Activated CD4-positive, alpha-beta T cell treated with anti-CD3 and anti-CD28 coated beads, Interleukin-2, amount 10 ng/mL, durations not matched to agents 7 days and 5 days (primary cell): ENCODE measurements at places on chromosomes 1 and 21. TPM values are rescaled to one million over a fixed set of nuclear protein-coding genes. Genes with fewer than 3 reads are reported as not detected.

DNA sequence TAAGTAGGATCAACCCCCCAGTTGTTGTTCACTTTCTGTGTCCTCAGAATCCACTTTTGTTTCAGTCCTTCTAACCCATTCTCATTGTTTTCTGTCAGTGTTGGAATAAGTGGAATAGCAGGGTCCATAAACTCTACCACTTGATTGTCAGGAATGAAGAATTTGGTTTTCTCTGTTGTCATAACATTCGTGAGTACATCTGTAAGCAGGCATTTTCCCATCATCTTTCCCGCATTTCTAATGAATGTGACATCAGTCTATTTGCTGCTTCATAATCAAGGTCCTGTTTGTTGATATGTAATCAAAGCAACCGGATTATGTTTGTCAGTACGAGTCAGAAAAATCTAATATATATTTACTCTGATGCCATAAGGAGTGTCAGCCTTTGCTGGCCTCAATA is 147.1 kb downstream of the KIF26B start:
- no peak for DNase-seq

DNA sequence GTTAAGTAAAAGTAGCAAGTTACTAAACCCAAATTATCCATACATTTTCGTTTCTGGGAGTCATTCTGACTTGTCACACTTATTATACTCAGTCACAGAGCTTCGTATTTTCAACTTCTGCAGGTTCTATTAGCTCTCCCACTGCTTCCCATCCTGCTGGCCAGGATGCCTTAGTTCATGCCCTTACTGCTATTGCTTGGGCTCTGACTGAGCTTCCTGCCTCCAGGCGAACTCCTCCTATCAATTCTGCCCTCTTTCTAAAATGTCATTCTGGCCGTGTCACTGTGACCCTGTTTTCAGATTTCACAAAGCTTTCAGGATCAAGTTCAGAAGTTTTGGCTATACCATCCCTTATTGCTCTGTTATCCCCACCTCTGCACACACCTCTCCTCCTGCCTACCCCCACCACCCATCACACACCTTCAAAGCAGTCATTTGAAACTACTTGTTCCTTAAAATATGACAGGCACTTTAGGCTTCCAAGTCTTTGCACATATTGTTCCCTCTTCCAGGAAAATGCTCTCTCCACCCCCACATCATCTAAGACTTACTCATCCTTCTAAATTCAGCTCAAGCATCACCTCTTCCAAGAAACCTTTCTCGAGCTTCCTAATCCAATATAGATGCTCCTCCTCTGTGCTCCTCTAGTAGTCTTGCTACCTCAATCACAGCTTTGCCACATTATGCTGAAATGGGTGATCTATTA is 278.0 kb downstream of the BRINP2 start:
- no peak for DNase-seq

DNA sequence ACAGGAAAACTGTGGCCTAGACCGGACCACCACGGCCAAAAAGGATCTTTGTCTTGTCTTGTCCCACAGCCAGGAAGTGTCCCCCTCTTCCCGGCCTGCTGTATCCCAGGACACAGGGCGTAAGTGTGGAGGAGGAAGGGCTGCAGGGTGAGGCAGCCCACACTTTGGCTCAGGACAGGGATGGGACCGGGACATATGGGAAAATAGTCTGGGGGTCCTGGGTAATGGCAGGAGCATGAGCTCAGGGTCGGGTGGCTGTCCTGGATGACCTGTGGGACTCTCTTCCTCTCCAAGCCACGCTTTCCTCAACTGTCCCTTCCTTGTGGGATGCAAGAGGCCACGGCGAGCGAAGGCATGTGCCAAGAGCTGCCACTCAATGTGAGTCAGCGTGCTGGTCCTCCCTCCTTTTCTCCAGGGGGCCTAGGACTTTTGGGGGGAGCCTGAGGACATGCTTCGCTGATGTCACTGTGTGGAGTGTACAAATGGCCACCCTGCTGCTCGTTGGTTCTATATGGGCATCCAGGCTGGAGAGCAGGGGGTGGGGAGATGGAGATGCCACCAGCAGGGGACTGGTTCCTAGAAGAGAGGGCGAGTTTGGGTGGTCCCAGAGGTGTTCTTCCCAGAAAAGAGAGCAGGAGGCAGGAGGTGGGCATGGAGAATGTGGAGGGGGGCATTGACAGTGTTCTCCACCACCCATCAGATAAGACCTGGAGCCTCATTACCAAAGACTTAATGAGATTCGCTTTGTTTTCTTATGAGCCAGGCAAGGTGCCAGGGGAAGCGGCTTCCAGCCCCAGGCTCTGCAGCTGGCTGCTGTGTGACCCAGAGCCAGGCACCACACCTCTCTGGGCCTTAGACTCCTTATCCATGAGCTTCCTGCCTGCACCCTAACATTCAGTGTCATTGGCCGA is 11.5 kb upstream of the PADI1 start:
- DNase-seq, result no peak

- no peak for DNase-seq
Observed at GRCh38 chr1:150720703-150721102, at the start of gene HORMAD1. Gene HORMAD1, minus strand, starts transcription at chr1:150720895. Its CDS starts 1,390 bp downstream, at chr1:150719505.

GRCh38 chr1:177043597-177043996 is 120.9 kb downstream of the ASTN1 start:
- DNase-seq, result no peak

- DNase-seq, result no peak
Observed at GRCh38 chr1:8863138-8863537, 15.3 kb downstream of the ENO1 start.

DNA sequence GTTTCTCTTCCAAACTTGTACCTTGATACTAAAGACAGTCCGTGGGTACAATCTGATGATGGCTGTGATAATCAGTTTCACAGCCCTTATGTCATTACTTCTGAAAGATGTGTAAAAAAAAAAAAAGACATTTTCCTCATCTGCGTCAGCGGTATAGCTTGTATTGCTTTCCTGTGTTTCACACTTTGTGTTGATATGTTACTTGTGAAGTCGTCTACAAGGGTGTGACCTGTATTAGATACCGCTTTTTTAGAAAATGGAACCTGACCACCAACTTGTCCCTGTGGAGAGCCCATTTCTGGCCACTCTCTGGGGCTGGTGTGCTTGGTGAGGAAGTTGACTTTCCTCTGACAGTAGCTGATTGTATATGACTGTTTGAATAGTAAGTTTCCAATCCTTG is 50.5 kb downstream of the PEX14 start:
- DNase-seq, result no peak

GRCh38 chr1:235244974-235245592 is 82.9 kb downstream of the ARID4B start:
- DNase-seq, result no peak

DNA sequence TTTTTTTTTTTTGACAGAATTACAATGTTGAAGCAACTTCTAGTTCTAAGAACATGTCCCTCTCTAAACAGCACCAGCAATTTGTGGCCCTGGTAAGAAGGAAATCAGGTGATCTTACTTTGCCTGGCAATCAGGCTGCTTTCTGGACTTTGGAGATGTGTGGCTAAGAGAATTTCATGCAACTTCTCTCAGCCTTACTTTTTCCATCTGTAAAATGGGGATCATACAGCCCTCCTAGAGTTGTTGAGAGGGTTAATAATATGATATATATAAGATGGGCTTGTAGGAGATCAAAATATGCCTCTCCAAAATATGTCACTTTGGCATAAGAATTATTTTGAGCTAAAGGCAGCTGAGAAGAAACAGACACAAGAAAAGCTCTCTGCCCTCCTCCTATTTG is 92.0 kb downstream of the SLC25A24 start:
- DNase-seq, result no peak

DNA sequence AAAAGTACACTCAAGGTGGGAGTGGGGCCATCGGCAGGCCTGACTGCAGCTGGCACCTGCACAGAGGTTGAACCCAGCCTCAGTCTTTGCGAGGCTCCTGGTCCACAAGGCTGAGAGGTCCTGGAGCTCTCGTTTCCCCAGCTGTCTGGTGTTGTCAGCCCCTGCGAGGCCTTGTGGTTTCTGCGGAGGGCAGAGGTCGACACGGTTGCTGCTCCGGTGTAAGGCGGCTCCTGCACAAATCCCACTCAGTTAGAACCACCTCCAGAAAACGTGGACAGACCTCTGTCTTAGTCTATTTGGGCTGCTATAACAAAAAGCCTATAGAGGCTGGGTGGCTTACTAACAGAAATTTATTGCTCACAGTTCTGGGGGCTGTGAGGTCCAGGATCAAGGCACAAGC is 5.8 kb downstream of the KIAA1614 start:
- no peak for DNase-seq

- peak; percentile 12 for DNase-seq
Observed at GRCh38 chr21:42291751-42292562, 23.3 kb downstream of the TFF3 start.

DNA sequence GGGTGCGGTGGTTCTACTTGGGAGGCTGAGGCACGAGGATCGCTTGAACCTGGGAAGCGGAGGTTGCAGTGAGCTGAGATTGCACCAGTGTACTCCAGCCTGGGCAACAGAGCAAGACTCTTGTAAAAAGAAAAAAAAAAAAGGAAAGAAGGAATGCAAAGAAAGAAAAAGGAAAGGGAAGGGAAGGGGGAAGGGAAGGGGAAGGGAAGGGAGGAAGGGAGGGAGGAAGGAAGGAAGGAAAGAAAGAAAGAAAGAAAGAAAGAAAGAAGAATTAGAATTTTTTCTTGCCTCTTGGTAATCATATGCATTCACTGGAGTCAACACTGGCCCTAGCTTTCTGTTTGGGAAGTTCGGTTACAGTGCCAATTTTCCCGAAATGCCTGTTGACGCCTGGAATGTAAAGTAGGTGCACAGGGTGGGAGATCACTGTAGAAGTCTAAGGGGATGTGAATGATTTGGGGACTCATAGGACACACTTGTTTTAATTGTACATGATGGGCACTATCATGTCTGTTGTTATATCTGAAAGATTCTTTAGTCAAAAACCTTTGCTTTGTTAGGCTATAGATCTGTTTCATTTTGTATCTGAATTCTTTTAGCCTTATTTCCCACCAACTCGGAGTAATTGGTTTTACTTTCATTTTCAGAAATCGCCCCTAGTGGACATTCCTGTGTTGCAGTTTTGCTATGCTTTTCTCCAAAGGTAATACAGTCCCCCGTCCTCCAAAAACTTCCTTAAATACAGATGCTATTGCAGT is 59.8 kb upstream of the MORC3 start:
- DNase-seq, result peak; percentile 72

The KCNJ15 gene
- total RNA-seq, result not detected

The CFHR5 gene
- not detected for total RNA-seq

The LCE1E gene
- not detected for total RNA-seq

The CCDC17 gene
- 2.3 TPM for total RNA-seq

The TFF2 gene
- not detected for total RNA-seq
